ENCODE measurements at places on chromosomes 2 and 18.

- DNase-seq = no peak
Observed at GRCh38 chr18:63480476-63480875, 3.7 kb downstream of the SERPINB5 start.

GRCh38 chr18:24220318-24220688, 81.4 kb downstream of the CABYR start:
- no peak for DNase-seq

DNA sequence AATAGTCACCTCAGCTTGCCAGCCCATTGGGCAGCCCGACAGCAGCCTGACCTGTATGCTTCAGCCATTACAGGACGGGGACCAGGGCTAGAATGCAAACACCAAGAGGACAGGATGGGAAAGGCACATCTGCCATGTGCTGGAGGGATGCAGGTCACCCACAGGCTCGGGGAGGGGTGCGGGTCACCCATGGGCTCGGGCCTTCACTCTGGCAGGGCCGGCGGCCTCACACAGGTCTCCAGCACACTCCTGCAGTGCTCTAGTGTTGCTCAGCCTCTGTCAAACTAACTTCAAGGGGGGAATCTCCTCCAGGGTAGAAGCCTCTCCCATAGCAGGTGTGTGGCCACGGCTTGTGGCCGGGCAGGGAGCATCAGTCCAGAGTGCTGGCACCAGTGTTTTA, 222.5 kb downstream of the SEPTIN10 start:
- DNase-seq = no peak

GRCh38 chr2:9797681-9798556, 45.4 kb upstream of the TAF1B start:
- DNase-seq = peak; percentile 21

- DNase-seq = no peak
Observed at GRCh38 chr18:7711495-7711894, 144.4 kb downstream of the PTPRM start.

DNA sequence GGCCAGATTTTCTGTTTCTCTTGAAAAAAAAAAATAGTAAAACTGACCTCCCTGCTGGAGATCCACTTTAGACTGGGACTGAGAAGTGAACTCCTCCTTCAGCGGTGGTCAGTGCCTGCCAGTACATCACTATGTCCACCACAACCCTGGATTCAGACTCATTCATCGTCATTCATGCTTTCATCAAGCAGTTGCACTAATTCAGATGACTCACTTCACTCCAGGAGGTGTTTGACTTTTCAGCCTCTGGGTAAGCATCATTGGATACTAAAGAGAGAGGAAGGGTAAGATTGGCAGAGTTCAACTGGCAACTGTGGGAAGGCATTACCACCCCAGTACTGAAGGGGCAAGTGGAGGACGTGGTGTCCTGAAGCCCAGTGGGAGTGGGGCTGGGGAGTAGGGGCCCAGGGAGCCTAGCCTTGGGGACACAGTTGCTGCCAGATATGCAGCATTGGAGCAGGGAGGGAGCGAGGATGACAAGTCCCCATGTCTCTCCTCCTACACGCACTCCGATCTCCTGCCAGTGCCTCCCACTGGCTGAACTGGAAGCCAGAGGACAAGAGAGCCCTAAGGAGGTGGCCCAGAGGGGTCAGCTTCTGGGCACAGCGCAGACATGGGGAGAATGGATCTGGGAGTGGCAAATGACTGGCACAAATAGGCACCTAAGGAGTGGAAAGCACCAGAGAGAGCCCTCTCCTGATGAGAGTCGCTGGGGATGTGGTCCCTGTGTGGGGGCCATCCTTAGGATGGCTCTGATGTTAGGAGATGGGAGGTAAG, 111.1 kb downstream of the TGFA start:
- no peak for DNase-seq

DNA sequence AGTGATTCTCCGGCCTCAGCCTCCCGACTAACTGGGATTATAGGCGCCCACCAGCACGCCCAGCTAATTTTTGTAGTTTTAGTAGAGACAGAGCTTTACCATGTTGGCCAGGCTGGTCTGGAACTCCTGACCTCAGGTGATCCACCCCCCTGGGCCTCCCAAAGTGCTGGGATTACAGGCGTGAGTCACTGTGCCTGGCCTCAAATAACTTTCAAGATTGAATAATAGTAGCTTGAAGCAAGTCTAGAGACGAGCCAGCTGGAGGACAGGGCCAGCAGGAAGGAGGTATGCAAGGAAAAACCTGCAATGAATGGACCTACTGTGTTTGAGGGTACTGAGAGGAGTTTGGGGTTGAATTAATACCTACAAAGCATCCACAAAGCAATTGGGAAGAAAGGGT, 87.5 kb downstream of the MSH2 start:
- DNase-seq = no peak

GRCh38 chr2:234603619-234604018, 106.7 kb upstream of the ARL4C start:
- DNase-seq = no peak

- no peak for DNase-seq
Observed at GRCh38 chr18:9418047-9418690, 57.1 kb upstream of the RALBP1 start.

DNA sequence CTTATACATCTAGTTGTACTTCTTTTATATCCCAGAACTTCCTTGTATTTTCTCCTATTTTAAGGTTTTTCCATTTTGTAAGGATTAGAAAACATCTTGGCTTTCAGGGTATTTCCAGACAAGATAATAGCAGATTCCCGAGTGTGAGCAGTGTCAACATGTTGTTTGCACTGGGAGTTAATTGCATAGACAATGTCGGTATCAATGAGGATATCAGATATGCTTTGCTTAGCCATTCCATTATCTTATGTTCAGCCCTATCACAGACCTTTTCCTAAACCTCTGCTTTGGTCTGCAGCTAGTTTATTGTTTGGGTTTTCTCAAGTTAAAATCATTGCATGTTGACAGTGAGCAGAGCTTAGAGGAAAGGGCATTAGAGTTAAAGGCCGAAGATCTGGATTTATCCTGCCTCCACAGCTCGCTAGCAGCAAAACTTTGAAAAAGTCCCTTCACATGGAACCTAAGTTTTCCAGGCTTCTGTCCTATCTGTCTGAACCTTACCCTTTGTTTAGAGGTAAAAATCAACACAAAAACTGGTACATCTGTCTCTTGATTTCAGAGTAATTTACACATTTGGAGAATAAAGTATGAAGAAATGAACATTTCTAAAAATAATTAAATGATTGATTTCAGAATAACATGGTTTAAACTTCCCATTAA, 355.4 kb downstream of the KIAA1328 start:
- no peak for DNase-seq

GRCh38 chr2:88885275-88885674, 193.8 kb downstream of the RPIA start:
- peak; percentile 97 for DNase-seq

GRCh38 chr2:224523626-224524577, 61.3 kb downstream of the CUL3 start:
- no peak for DNase-seq

GRCh38 chr2:241315879-241316631, at the start of gene SEPTIN2:
Gene SEPTIN2 (plus strand): TSS chr2:241315925. CDS start chr2:241324233, 8,308 bp downstream.
- peak; percentile 67 for DNase-seq

- DNase-seq = no peak
Observed at GRCh38 chr2:15010346-15010745, 377.8 kb downstream of the LRATD1 start.

DNA sequence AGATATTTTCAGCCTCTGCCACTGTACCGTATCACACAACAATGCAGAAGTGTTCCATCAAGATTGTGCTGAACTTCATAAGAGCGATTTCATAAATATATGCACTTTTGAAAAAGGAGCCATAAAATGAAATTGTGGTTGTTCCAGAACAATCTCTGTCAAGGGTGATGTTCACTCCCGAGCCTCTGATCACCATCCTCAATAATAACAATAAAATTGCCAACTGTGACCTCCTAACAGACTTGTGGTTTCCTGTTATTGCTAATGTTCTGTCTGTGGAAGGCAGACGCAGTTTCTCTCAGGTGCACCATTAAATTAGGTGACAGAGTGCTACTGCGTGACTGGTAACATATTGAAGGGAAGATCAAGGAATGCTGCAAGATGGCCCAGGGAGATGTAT, 383.7 kb downstream of the SOCS6 start:
- DNase-seq = no peak

DNA sequence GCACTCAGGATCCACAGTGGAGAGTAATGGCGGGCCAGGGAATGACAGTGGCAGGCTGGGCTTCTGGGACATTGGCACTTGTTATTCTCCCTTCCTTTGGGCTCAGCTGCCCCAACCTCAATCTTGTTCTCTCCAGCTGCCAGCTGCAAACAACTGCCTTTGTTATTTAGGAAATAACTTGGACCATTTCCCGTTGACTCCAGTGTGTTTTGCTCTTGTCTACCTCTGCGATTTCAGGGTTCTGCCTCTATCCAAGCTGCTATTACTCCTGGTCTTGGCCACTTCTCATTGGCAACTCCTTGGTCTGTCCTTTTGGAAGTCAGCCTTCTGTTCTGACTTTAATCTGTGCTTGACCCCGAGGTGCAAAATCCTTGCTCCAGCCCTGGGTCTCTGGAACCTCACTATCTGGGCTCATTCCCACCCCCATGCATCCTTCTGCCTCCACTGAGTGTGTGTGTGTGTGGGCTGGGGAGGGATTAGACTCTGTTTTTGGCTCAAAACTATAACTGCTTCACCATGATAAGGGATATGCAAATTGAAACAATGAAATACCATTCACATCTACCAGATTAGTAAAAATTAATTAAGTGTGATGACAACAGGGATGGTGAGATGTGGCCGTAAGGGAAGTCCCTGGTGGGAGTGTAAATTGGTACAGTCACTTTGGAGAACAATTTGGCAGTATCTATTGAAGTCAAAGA, 134.1 kb upstream of the CXCR4 start:
- no peak for DNase-seq

DNA sequence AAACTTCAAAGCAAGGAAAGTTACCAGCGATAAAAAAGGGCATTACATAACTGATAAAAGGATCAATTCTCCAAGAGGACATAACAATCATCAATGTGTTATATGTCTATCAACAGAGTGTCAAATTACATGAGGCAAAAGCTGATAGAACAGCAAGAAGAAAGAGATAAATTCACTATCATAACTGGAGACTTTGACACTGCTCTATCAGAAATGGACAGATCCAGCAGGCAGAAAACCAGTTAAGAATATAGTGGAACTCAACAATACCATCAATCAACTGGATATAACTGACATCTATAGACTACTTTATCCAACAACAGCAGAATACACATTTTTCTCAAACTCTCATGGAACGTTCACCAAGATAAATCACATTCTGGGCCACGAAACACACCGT, 65.0 kb downstream of the ROCK2 start:
- DNase-seq = no peak

DNA sequence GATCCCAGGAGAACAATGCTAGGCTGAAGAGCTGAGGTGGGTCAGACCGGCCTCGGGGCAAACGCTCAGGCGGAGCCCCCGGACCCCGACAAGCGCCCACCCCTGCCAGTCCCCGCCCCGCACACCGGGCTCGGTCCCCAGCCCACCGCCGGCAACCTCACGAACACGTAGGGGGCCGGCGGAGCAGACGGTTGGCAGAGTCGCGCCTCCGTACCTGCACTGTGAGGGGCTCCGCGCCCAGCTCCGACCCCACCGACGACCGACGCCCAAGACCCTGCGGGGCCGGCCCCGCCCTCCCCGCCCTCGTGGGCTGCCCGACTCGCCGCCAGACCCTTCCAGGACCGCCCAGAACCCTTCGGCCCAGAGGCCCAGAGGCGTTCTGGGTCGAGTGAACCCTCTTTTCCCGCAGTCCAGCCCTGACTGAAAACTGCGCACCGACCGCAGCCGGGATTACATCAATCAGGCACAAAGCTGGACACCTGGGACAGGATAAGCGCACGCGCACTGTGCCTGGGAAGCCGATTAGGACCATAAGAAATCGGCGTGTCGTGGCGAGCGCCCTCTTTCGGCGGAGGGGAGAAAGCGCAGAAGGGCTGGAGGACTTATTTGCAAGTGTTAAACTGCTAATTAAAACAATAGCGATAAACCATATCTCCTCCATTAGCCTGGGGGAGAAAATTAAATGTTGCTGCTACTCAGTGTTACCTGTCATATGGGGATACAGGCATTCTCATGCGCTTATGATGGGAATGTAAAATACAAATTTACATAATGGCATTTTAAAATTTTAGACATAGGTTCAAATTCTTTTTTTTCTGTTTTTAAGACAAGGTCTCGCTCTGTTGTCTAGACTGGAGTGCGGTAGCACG, 11.7 kb upstream of the DCTN1 start:
- DNase-seq = peak; percentile 81

GRCh38 chr2:62430146-62430545, 75.8 kb downstream of the TMEM17 start:
- DNase-seq = no peak

- no peak for DNase-seq
Observed at GRCh38 chr2:57602733-57603132, 443.9 kb upstream of the VRK2 start.

DNA sequence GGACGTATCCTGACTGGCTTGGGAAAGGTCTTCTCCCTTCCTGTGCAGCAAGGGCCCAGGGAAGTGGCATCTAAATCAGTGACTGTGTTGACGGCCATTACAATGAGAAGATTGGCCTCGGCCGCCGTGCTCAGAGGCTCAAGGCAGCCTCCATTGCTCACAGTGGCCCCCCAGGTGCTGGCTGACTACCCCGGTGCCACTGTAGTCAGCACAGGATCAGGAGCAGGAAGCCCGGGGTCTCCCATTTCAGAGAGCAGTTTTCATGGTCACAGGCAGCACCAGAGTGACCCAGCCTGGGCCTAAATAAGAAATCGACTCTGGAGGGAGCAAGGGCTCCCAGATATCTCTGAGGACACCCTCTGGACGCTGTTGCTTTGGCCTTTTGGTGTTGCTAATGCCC, 219.4 kb upstream of the ARL4C start:
- DNase-seq = no peak

GRCh38 chr18:47790036-47790435, 140.4 kb downstream of the SMAD2 start:
- DNase-seq = no peak

- DNase-seq = no peak
Observed at GRCh38 chr2:77977471-77978063, 455.4 kb upstream of the LRRTM4 start.

GRCh38 chr18:39318008-39318407, 1752.4 kb upstream of the CELF4 start:
- DNase-seq = no peak

DNA sequence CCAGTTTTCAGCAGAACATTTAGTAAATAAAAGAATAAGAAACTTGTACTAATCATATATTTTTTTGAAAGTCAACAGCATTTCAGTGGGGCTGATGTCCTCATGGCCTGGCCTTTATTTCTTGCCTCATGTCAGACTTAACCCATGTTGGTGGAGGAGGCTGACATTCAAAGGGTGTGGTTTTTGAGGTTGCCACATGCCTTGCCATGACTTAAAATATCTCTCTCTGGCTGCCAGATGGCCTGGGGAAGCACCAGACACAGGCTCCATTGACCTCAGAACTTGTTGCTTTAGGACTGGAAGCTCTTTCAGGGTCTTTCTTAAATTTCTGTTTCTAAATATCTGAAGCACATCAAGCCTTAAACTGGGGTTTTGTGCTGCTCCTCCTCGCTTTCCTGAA, 32.5 kb upstream of the CD28 start:
- DNase-seq = no peak

- DNase-seq = no peak
Observed at GRCh38 chr2:198312596-198313483, 508.4 kb downstream of the PLCL1 start.

All from NCI-H526 (cell line).